Immature natural killer cell (primary cell): ENCODE measurements at places on chromosomes 5 and 9. TPM values are rescaled to one million over a fixed set of nuclear protein-coding genes. Genes with fewer than 3 reads are reported as not detected.

The QRFP gene
- not detected for polyA plus RNA-seq

The ACTBL2 gene
- polyA plus RNA-seq, result not detected

The MYMK gene
- not detected for polyA plus RNA-seq

The SLC6A19 gene
- polyA plus RNA-seq, result not detected

The RGS7BP gene
- polyA plus RNA-seq, result not detected

The GGTA1 gene
- polyA plus RNA-seq, result 0.26 TPM

The TTC39B gene
- 10.4 TPM for polyA plus RNA-seq

The GABRG2 gene
- not detected for polyA plus RNA-seq

The GARIN3 gene
- polyA plus RNA-seq, result not detected

The CRHBP gene
- polyA plus RNA-seq, result not detected

The TAF1L gene
- not detected for polyA plus RNA-seq

The DRD1 gene
- polyA plus RNA-seq, result not detected

The ADAMTS16 gene
- not detected for polyA plus RNA-seq

The SLIT3 gene
- not detected for polyA plus RNA-seq

The GLDC gene
- not detected for polyA plus RNA-seq

The PCDH1 gene
- polyA plus RNA-seq, result 19.0 TPM
